B cell (primary cell): ENCODE measurements at places on chromosomes 6 and 20. TPM values are rescaled to one million over a fixed set of nuclear protein-coding genes. Genes with fewer than 3 reads are reported as not detected.

DNA sequence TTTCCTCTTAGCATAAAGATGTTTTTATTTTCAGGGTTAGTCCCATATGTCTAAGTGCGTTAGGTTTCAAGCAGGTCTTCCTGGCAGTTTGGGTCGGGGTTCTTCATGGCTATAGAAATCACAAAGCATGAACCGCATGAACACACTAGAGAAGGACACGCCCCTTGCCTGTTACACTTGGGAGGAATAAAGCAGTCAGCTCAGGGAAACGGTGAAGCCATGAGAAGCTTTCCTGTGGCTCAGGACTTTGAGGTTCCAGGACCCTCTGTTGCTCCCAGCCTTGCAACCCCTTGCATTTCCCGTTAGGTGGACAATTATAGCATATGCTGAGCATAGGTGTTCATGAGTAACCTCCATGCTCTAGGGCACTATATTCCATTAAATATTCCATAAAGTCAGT is 96.7 kb downstream of the SYCP2 start:
- no peak for DNase-seq

DNA sequence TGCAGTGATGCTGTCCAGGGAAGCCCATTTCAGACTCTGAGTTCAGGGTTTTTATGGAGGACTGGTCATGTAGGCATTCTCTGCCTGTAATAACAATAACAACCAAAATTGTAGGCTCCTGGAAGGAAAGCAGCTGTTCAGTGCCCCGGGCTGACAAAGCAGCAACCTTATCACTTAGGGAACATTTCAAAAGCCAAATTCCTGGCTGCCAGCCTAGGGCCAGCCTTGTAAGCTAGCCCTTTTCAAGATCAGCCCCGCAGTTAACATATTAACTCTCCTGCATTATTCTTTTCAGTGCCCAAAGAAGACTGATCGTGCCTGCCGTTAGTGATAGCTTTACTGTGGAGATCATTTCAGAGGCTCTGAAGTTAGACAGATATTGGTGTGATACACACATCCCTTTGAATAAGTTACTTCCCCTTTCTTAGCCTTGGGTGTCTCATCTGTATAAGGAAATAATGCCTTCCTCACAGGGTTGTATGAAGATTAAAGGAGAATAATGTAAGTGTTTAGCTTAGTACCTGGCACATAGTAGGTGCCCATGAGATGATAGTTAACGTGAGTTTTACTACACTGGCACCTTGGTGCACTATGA is 44.1 kb downstream of the CTNNBL1 start:
- peak; percentile 21 for DNase-seq

DNA sequence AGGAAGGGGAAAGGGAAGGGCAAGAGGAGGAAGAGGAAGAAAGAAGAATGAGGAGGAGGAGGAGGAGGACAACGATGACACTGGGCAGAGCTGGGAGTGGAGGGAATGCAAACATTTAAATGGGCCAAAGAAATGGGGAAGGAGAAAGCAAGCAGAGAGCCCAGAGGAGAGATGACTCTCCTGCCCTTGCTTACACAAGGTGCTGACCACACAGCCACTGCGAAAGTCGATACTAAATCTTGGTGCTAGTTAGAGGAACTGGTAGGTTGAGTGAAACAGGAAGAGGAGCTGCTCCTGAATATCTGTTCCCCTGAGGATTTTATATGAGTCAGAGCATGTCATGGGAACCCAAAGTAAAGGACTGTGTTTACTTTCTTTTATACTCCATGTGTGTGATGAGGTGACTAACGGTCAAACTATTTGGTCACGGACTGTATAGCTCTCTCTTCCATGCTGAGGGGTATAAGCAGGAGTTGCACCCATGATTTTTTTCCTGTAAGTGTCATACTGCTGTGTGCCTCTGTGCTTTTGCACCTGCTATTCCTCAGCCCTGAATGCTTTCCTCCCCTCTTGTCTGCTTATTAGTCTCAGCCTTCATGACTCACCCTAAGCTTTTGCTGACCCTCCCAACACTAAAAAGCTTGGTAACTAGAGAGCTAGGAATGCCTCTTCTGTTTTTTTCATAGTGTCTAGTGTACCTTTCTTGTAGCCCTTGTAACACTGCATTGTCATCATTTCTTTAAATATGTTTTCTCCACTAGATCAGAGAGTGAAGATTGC is 9.5 kb upstream of the PAQR8 start:
- DNase-seq = peak; percentile 61

- no peak for DNase-seq
Observed at GRCh38 chr6:156933201-156934068, 156.3 kb downstream of the ARID1B start.

GRCh38 chr20:46062621-46063020 is 27.1 kb downstream of the NCOA5 start:
- no peak for DNase-seq

DNA sequence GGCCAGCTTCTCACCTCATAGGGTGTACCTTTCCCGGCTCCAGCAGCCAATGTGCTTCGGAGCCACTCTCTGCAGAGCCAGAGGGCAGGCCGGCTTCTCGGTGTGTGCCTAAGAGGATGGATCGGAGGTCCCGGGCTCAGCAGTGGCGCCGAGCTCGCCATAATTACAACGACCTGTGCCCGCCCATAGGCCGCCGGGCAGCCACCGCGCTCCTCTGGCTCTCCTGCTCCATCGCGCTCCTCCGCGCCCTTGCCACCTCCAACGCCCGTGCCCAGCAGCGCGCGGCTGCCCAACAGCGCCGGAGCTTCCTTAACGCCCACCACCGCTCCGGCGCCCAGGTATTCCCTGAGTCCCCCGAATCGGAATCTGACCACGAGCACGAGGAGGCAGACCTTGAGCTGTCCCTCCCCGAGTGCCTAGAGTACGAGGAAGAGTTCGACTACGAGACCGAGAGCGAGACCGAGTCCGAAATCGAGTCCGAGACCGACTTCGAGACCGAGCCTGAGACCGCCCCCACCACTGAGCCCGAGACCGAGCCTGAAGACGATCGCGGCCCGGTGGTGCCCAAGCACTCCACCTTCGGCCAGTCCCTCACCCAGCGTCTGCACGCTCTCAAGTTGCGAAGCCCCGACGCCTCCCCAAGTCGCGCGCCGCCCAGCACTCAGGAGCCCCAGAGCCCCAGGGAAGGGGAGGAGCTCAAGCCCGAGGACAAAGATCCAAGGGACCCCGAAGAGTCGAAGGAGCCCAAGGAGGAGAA is 10.5 kb downstream of the GNAS-AS1 start:
- DNase-seq = peak; percentile 21

GRCh38 chr20:51563486-51564332 is 21.2 kb upstream of the NFATC2 start:
- no peak for DNase-seq

DNA sequence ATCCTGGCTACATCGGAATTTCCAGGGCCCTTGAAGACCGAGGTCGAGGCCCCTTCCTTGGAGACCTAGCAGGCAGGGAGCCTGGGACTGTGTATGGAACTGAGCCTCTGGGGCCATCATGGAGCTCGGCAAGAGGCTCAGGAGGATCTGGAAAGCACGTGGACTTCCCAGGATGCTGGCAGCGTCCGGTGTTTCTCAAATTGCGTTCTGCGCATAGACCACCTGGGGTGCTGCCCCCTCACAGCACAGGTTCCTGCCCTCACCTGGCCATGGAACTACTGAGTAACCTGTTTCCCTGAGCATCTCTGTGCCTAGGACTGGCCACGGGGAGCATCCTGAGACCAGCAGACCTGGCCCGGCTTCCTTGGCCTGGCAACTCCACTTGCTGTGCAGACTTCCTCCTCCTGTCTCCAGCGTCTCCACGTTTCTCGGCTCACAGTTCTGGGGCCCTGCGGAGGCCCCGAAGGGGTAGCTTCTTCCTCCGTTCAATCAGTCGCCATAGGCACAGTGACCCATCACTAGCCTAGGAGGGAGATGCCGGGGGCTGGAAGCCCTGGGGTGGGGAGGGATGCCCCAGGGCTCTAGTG is 144.3 kb downstream of the CDH4 start:
- no peak for DNase-seq

- no peak for DNase-seq
Observed at GRCh38 chr6:85250586-85251220, 199.2 kb upstream of the NT5E start.

DNA sequence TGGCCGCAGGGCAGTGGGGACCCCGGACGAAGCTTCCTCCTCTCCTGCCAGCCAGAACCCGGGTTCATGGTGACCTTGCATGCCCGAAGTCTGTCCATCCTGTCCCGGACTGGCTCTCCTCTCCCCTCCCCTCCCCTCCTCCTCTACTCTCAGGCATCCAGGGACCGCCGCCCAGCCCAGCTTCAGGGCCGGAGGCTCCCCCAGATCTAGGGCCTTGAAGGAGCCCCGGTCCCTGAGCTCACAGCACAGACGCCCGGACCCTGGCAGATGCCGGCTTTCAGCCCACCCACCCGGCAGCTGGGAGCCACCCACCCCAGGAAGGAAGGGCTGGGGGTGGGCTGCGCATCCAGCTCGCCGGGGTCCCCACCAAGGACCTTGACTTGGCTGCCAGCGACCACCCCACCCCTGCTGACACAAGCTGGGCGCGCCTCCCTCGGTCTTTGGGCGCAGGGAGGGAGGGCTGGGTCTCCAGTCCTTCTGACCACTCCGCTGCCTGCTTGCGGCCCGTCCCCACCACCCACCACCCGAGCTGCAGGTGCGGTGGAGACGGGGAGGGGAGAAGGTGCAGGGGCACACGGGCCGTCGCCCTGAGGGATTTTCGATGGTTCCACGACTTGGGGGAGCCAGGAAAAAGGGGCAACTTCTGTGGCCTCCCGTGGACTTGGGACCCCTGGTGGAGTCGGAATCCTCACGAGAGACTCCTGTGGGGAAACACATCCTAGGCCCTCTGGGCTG is 5.8 kb upstream of the ABHD16B start:
- no peak for DNase-seq

- DNase-seq = peak; percentile 29
Observed at GRCh38 chr6:51996296-51996947, 91.0 kb downstream of the PKHD1 start.

GRCh38 chr6:152575161-152575560 is 62.0 kb downstream of the SYNE1 start:
- DNase-seq = no peak

ENPP1 gene
- total RNA-seq = 0.07 and 0.42 TPM in 2 replicates

VGLL2 gene
- total RNA-seq = not detected in 2 replicates

MEP1A gene
- total RNA-seq = not detected in 2 replicates

ABCC10 gene
- 71.5 and 84.2 TPM in 2 replicates for total RNA-seq

MYB gene
- 1.1 and 1.4 TPM in 2 replicates for total RNA-seq
